ENCODE measurements at places on chromosomes 13 and 19.

- no peak for DNase-seq
Observed at GRCh38 chr19:19427944-19428343, 22.5 kb downstream of the GATAD2A start.

- DNase-seq, result no peak
Observed at GRCh38 chr13:38897521-38897920, 93.1 kb downstream of the STOML3 start.

DNA sequence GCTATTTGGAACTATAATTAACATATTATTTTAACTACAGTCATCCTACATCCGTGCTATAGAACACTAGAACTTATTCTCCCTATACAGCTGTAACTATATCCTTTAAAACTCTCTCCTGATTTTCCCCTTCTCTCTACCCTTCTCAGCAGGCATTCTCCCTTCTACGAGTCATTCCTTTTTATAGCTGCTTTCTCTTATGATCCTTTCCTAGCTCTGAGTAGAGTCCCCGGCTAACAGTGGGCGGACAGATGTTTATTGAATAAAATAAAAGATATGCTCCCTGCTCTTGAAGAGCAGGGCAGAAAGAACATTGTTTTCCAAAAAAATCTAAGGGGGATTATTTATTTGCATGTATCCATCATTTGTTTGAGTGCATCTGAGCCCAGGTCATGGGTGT lies 246.5 kb upstream of the TMTC4 start:
- DNase-seq, result no peak

- DNase-seq, result peak; percentile 38
Observed at GRCh38 chr19:38792250-38793111, 3.5 kb downstream of the LGALS7B start.

DNA sequence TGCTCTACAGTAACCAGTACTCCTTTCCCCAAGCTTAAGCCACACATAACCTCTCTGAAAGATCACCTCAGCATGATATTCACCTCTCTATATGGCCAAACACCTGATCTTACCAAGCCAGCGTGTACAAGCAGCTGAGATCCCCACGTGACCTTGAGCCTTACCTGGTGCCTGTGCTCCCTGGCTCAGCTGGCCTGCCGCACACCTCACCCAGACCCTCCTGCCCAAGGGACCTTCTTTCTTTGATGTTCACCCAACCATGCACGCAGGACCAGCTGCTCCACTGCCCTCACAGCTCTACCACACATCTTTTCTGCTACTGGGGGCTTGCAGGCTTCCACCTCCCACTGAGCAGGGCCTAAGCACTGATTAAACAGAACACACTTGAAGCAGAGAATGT lies 9.0 kb downstream of the DHRS12 start:
- DNase-seq, result no peak

DNA sequence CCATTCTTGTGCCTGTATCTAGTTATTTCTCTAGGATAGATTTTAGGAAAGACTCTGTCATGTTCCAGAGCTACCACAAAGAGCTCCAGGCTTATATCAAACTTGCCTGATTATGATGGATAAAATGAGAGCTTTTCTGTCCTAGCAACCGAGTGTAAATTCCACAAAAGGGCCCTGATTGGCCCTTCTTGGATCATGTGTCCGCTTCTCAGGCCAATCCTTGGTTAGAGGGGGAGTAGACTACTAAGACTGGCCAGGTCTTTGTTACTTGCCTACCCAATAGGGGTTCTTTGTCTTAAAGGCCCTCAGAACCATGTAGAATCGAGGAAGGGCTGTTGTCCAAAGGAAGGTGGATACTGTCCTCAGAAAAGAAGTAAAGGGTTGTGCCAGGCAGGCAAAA lies 2.4 kb downstream of the DHX34 start:
- DNase-seq, result no peak

GRCh38 chr19:49340069-49340864 lies 5.1 kb downstream of the CD37 start:
- DNase-seq, result no peak

DNA sequence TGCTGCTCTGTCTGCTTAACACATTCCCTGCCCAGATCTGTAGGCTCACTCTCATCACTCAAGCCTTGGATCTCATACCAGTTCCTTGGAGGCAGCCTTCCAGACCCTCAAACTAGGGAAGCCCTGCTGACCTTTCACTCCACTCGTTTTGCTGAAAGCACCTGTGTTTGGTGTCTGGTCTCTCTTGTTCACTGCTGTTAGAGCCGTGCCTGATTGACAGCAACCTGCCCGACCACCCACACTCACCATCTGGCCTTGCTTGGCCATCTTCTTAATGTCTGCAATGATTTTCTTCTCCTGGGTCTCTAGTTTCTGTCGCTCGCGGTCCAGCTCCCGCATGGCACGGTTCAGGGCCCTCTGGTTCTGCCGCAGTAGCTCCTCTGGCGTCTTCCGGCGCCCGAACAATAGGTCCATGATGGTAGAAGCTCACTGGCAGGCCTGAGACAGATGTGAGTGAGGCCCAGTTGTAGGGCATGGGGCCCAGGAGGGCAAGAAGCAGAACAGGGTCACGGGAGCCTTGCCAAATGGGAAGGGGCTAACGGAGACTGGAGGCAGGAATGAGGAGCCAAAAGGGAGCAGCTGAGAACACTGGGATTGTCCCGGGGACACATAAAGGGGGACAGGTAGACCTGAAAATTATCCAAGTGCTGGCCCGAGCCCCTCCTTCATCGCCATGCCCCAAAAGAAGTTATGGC lies 959 bp downstream of the CHMP2A start:
- DNase-seq, result no peak

DNA sequence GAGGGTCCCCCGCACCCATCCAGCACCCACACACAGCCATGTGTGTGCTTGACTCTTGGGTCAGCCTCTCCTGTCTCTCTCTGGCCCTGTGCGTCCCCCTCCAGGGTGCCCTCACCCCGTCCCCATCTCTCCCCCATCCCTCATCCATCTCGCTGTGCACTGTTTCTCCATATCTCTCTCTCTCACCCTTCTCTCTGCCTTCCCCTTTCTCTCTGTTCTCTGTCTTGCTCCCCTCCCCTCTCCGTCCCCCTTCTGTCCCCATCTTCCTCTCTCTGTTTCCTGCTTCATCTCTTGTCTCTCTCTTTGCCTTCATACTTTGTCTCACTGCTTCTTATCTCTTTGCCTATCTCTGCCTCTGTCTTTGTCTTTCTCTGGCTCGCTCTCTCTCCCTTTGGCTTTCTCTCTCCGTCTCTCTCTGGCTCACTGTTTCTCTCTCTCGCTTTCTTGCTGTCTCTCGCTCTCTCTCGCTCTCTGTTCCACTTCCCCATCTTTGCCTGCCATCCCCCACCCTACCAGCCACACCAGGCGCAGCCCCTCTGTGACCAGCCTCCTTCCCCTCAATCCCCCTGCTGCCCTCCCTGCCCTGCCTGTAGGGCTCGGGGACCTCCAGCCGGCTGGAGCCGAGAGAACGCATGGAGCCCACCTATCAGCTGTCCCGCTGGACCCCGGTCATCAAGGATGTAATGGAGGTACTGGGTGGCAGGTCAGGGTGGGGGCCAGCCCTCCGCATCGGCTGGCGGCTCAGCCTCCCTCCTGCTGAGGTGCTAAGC lies 8.9 kb downstream of the STXBP2 start:
- DNase-seq, result no peak

DNA sequence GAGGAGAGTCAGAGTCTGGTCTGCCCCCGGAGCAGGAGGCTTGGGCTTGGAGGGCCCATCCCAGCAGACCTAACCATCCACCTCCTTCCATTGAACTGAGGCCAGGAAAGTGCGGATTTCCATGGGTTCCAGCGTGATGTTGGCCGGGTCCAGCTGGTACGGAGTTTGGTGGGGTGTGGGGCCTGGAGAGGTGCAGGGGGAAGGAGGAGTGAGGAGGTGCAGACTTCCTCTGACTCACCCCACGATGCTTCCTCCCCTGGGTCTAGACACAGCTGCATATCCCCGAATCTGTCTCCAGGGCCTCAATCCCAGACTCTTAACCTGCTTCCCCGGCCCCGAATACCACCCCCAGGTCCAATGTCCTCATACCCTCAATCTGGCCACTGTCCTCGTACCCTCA lies 20.0 kb downstream of the MAN2B1 start:
- DNase-seq, result no peak

GRCh38 chr13:51385114-51385513 lies 45.6 kb downstream of the SERPINE3 start:
- no peak for DNase-seq

- no peak for DNase-seq
Observed at GRCh38 chr13:110464556-110465333, 96.8 kb downstream of the RAB20 start.

DNA sequence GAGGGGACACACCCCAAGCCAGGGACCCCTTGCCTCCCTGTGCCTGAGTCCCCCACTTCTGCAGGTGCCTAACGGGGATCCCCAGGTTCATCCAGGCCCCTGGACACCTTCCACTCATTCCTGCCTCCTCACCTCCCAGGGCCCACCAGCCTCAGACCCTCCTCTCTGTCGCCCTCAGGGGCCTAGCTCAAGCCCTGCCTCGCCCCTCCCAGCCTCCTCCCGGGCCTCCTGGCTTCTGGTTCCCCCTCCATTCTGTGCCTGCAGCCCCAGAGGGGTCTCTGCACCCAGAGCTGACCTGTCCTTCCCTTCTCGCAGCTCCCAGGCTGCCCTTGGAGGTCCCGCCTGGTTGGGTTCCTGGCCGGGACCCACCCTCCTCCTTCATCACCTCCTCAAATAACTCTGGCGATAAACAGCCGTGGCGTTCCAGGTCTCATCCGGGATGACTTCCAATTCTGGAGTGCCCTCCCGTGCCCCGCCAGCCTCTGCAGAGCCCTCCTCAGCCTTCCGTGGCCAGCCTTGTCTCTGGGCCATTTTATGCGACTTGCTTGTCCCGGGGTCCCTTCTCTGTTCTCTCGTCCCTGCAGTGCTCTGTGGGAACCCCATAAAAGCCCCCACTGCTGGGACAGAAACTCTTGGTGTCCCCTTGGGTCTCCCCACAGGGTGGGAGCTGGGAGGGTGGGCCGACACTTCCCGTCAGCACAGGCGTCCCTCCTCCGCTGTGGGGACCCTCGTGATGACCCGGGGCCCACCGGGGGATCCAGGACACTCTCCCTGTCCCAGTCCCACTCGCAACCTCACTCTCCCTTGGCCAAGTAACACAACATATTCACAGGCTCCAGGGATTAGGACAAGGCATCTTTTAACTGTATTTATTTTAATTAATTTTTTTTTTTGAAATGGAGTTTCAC lies 9.2 kb downstream of the JOSD2 start:
- no peak for DNase-seq
